Right ventricle myocardium superior (tissue), 1 donor: ENCODE measurements at places on chromosomes 12 and 14. TPM values are rescaled to one million over a fixed set of nuclear protein-coding genes. Genes with fewer than 3 reads are reported as not detected.

DNA sequence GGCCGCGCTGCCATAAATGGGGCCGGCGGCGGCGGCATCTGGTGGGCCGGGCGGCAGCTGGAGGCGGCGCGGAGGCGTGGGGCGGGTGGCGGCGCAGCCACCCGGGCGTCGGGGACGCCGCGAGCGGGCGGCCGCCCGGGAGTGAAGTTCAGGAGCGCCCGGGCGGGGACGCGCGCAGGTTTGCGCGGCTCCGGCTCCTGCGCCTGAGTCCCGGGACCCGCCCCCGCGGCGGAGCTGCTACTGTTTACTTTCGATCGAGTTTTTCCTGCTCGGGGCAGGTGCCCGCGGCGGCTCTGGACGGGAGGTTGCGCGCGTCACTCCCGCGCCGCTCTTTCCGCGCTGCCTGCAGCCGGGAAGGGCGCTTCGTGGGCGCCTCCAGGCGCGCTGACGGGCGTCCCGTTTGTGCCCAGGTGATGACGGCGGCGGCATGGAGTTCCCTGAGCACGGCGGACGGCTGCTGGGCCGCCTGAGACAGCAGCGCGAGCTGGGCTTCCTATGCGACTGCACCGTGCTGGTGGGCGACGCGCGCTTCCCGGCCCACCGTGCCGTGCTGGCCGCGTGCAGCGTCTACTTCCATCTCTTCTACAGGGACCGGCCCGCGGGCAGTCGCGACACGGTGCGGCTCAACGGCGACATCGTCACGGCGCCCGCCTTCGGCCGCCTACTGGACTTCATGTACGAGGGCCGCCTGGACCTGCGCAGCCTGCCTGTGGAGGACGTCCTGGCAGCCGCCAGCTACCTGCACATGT lies at the start of gene ZBTB42:
Gene ZBTB42, plus strand, starts transcription at position 331 of the 749 bp plus-strand sequence. Its CDS starts 97 bp downstream, at position 428.
- DNase-seq = peak; percentile 80

RTN1 gene
- 1.1 TPM for total RNA-seq

KRT78 gene
- not detected for total RNA-seq

IAPP gene
- not detected for total RNA-seq

EPS8 gene
- total RNA-seq = 17.5 TPM

DNA sequence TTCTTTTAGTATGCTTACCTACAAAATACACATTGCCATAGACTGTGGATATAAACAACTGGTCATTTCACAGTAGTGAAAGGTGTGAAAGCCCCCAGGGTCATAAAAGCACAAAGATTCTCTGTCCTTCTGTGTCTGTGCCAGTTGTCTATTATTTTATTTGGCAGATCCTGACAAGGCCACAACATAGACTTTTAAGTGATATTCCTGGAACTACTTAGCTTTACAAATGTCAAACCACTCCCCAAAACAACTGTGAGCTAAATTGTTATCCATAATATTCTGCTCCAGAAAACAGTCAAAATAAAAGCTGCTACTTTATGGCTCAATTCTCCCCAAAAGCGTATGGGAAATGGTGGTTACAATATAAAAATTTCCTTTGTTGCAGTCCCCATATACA lies 172.1 kb downstream of the SEC23A start:
- no peak for DNase-seq

GRCh38 chr14:103679351-103679750 lies 35.9 kb downstream of the XRCC3 start:
- DNase-seq = peak; percentile 74

DNA sequence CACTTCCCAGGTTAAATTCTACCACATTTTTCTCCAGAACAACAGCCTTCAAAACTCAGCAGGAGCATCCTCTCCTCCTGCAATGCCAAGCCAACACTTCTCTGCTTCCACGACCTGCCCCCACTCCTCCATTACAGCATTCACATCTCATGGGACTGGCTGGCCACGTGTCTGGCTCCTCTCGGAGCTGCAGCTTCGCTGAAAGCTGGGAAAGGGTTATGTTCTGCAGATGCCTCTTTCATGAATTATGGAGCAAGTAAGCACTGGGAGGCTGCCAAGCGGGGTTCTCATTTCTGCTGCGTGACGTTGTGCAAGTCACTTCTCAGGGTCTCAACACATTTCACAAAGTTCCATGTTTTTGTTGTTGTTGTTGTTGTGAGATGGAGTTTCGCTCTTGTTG lies 142.2 kb upstream of the RFLNA start:
- DNase-seq = no peak
